ENCODE measurements at places on chromosomes 1 and 21. TPM values are rescaled to one million over a fixed set of nuclear protein-coding genes. Genes with fewer than 3 reads are reported as not detected.

Gene MFSD2A
- total RNA-seq: 1.8 TPM

Gene GBP7
- not detected for total RNA-seq

Gene MX2
- 0.69 TPM for total RNA-seq

Gene DLGAP3
- total RNA-seq: 1.3 TPM

Gene CFHR3
- total RNA-seq: 0.31 TPM

GRCh38 chr1:92343061-92343460, 44.2 kb downstream of the RPAP2 start:
- peaks cover 9% of the 10 kb centered on the region for H3K36me3 ChIP-seq
- no peak for DNase-seq
- no peaks in the 10 kb centered on the region for H3K27me3 ChIP-seq

DNA sequence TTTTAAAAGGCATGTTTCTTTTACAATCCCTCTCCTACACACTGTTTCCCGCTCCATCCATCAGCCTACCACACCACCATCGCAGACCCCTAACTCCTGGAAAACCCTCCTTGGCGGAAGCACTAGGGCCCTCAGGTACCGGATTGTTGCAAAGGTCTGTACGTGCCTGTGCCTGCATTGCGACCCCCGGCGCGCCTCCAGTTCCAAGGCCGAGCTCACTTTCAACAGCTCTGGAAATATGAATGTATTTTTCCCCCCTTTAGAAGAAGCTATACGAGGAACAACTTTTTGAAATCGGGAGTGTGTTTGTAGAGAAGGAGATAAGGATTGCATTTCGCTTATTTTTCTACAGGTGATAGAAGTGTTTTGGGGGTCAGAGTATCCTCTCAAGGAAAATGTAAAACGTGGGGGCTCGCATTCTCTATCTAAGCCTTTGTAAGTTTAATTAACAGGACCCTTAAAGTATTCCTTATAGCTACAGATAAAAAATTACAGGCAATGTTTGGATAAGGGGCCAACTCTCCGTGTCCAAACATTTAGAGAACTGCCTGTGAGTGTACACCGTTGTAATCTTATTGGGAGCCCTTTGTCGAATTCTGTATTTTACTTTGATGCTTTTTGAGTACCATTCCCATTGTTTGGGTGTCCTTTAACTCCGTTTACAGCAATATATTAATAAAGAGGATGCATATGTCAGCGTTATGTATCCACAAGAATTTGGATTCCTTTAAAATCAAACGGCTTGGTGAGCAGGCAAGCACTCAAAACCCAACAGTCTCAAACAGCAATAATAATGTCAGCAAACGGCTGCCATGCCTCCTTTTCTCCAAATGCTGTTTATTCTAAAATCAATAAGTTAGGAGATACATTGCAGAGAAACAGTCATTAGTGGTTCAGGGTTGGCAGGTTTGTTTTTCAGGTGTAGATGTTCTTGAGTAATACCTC, 5.9 kb downstream of the PRRX1 start:
- H3K4me1 ChIP-seq: peaks cover 20% of the 10 kb centered on the region
- peaks cover 98% of the 10 kb centered on the region for H3K27me3 ChIP-seq
- H3K36me3 ChIP-seq: no peaks in the 10 kb centered on the region
- no peak for DNase-seq
- H3K4me3 ChIP-seq: no peak overlapping the region

DNA sequence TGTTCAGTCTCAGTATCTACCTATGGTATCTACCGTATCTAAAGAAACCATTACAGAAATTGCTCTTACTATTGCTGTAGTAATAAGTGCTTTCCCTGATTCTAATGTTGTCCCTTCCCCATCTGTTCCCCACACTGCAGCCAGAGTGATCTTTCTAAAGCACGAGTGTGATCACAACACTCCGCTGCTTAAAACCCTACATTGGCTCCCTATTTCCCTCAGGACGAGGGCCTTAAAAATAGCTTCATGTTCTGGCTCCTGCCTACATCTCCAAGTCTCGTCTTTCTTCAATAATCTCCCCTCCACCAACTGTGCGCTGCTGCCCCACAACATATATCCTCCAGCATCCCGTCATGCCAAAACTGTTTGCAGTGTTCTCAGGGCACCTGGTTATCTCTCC, 150.6 kb downstream of the SDCCAG8 start:
- no peak overlapping the region for H3K27ac ChIP-seq
- H3K4me1 ChIP-seq: peaks cover under 1% of the 10 kb centered on the region
- H3K27me3 ChIP-seq: no peaks in the 10 kb centered on the region

DNA sequence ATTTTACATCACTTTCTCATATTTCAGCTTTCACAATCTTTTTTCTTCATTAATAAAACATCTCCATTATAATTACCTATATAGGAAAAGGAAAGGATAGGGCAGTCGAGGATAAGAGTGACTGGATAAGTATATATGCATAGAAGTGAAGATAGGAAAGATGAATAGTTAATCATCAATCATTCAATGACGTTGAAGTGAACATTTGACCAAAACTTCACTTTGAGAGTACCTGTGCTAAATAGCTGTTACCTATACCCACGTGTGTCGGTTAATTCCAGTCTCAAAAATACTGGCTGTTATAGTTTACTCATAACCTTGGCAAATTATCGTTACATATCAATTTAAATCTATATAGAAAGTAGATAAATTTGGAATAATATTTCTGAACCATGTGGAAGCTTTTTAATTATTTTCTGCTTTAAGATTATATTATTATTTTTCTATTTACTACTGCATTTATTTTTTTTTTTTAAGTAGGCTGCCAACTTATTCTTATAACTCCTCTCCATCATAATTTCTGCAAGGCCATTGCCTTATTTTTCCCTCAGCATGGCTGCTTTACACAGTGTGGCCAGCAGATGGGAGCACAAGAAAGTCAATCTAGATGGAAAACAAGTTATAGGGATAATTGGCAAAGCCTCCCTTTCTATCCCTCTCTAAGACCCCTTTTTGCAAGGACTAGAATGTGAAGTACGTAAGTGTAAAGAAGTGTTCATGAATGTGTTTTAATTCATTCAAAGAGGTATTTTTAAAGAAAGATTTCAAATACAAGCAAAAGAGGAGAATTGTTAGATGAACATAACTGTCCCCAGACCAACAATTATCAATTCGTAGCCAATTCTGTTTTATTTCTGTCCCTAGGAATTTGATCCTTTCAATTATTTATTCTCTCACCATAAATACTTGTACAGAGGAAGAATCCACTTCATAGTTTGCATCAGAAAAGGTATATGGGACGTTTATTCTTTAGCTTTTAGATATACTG, 290.4 kb downstream of the KCNT2 start:
- H3K27ac ChIP-seq: no peak overlapping the region
- DNase-seq: no peak
- no peaks in the 10 kb centered on the region for H3K4me1 ChIP-seq
- peaks cover 2% of the 10 kb centered on the region for H3K36me3 ChIP-seq
- no peaks in the 10 kb centered on the region for H3K27me3 ChIP-seq

- peaks cover 25% of the 10 kb centered on the region for H3K4me1 ChIP-seq
- peaks cover 1% of the 10 kb centered on the region for H3K36me3 ChIP-seq
- H3K27me3 ChIP-seq: peaks cover 15% of the 10 kb centered on the region
- peak within 1 kb of the TSS; percentile 73 for H3K27ac ChIP-seq
These were observed at the start of gene RAB3B for GRCh38 chr1:51990478-51990965. RAB3B (minus strand) TSS chr1:51990700; CDS start chr1:51977117, 13,583 bp downstream.

DNA sequence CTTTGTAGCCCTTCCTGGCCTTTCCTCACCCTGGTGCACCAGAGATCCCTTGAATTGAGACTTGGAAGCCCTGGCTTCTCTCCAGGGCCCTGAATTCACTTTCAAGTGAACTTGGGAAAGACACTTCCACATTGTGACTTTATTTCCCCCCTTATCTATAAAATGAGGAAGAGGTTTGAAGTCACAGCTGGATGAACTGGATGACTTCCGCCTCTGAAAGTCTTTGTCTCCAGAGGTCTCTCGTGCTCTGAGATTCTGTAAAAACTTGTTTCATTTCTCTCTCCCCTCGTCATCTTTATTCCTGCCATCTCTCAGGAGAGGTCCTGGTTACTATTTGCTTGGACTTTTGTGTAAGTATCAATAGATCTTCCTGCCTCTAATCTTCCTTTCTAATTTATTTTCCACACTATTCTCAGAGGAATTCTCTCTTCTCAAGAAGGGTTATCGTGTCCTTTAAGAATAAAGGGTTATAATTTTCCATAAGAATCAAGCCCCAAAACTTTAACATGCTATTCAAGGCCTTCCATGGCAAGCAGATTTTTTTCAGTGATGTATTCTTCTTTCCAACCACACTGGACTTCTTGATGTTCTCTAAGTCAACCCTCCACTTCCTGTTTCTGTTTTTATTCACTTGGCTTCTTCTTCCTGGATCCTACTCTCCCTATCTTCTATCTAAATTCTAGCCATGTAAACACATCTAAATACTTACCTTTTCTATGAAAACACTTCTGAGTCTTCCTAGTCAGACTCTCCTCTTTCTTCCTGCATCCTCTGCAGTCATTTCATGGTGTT, 6.5 kb upstream of the RPTN start:
- no peaks in the 10 kb centered on the region for H3K27me3 ChIP-seq
- no peaks in the 10 kb centered on the region for H3K36me3 ChIP-seq
- H3K27ac ChIP-seq: no peak overlapping the region
- H3K4me3 ChIP-seq: no peak overlapping the region
- H3K4me1 ChIP-seq: no peaks in the 10 kb centered on the region
- no peak for DNase-seq

DNA sequence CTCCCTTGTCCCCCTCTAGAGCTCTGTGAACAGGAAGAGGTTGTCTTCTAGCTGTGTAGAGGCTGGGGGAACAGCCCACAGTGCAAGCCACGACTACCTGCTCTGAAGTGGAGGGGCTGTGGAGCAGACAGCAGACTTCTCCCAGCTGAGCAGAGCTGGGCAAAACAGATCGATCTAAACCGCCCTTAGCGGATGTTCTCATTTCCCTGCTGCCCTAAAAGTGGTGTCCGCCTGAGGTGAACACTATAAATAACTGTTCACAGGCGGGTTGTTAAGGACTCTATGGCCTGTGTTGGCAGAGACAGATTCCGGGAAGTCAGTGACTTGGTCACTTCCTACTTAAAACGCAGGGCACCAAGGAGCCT, 203.2 kb downstream of the RHOU start:
- H3K27me3 ChIP-seq: peaks cover 5% of the 10 kb centered on the region
- no peak overlapping the region for H3K27ac ChIP-seq
- H3K4me1 ChIP-seq: peaks cover 14% of the 10 kb centered on the region

DNA sequence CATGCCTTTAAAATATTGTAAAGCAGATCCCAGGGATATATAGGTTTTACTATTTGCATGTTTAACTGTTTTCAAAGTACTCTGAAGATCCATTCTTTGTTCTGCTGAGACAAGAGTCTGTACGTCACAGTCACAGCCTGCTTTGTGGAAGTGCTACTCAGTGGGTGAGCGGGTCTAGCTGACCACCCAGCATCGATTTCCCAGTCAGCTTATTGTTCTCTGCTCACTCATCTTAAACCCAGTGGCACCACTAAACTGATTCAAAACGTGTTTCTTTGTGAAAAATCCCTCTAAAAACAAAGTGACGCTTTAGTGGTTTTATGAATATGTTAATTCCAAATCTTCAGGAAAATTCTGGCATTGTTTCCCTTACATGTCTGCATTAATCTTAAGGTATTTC, 12.4 kb downstream of the PLPP3 start:
- no peaks in the 10 kb centered on the region for H3K27me3 ChIP-seq
- no peak for DNase-seq
- H3K4me1 ChIP-seq: peaks cover 69% of the 10 kb centered on the region

DNA sequence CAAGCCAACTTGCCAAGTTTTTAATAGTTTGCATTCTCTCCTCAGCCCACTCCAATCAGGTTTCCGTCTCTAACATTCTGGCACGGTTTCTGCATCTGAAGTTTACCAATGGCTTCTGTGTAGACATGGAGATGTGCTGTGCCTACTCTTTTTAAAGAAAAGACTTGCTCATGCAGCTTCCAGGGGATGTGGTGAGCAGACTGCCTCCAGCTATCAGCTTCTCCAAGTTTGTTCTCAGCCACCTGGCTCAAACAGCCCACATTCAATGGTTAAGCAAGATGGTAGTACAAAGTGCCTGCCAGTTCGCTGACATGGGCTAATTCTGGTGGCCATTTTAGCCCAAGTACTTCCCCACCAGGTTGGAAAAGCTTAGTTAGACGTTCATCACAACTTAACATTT, 465.3 kb downstream of the NEGR1 start:
- H3K27ac ChIP-seq: no peak overlapping the region
- no peak for DNase-seq
- no peak overlapping the region for H3K4me3 ChIP-seq
- H3K4me1 ChIP-seq: peaks cover 6% of the 10 kb centered on the region
- H3K36me3 ChIP-seq: no peaks in the 10 kb centered on the region

DNA sequence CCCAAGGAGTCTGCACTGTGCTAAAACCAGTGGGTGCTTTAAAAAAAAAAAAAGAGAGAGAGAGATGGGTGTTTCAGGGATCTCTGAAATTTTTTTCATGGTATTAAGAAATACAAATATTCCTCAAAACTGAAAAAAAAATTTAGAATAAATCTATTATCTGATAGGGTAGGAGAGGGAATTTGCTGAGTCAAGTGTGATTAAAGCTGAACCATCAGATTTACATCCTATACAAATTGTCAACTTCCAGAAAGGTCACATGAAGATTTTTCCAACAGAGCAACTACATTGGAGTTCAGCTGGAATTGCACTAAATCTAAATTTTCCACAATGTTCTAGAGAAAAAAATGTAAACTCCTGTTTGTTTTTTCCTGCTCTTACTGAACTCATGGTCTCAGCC, 79.3 kb upstream of the DSCAM start:
- no peak overlapping the region for H3K4me3 ChIP-seq
- peaks cover 4% of the 10 kb centered on the region for H3K36me3 ChIP-seq
- no peaks in the 10 kb centered on the region for H3K27me3 ChIP-seq
- DNase-seq: no peak
- H3K4me1 ChIP-seq: no peaks in the 10 kb centered on the region

GRCh38 chr1:229305392-229305791, 34.5 kb downstream of the RAB4A start:
- peaks cover 22% of the 10 kb centered on the region for H3K4me1 ChIP-seq
- H3K27ac ChIP-seq: no peak overlapping the region
- H3K36me3 ChIP-seq: peaks cover 20% of the 10 kb centered on the region

GRCh38 chr1:164771619-164772361, 212.8 kb downstream of the PBX1 start:
- no peak for DNase-seq
- peaks cover 12% of the 10 kb centered on the region for H3K36me3 ChIP-seq
- H3K27me3 ChIP-seq: no peaks in the 10 kb centered on the region
- no peak overlapping the region for H3K4me3 ChIP-seq
- H3K27ac ChIP-seq: peak overlapping the region; percentile 83
- peaks cover 80% of the 10 kb centered on the region for H3K4me1 ChIP-seq

GRCh38 chr1:156103521-156103947, 11.0 kb upstream of the LMNA start:
- H3K36me3 ChIP-seq: peaks cover 3% of the 10 kb centered on the region
- no peaks in the 10 kb centered on the region for H3K27me3 ChIP-seq
- H3K4me1 ChIP-seq: peaks cover 43% of the 10 kb centered on the region
- H3K27ac ChIP-seq: peak overlapping the region; percentile 62
- H3K4me3 ChIP-seq: no peak overlapping the region
- no peak for DNase-seq

All from progenitor cell of endocrine pancreas (in vitro differentiated cells).